Fibroblast of the conjunctiva (primary cell): ENCODE measurements at places on chromosomes 4 and X.
A peak's percentile ranks its signal among the peaks of the same experiment; 100 is the strongest.

- no peak for DNase-seq
These were observed 117.2 kb downstream of the SLIT2 start for GRCh38 chr4:20368926-20369325.

- DNase-seq = no peak
These were observed 129.9 kb downstream of the CBR4 start for GRCh38 chr4:168880072-168880675.

GRCh38 chrX:16484338-16484737, 165.6 kb upstream of the S100G start:
- DNase-seq = peak; percentile 69

DNA sequence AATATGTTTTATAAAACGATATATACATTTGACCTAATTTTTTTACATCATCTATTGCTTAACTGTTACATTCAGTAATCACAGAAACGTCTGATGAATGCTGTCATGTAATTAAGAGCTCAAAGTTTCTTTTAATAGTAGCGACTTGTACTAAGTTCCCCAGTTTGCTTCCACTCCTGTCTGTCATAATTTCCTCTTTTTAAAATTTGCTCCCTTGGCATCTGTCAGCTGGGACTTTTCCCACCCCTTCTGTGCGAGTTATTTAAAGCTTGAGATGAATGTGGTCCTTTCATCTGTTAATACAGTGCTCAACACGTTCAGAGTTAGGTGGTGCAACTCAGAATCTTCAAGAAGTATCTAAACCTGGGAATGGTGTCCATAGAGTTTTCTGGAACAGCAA, 1.2 kb downstream of the RAP1GDS1 start:
- DNase-seq = no peak

- DNase-seq = peak; percentile 5
These were observed 24.1 kb upstream of the PBDC1 start for GRCh38 chrX:76148753-76149152.
